Left ventricle myocardium inferior (tissue), 1 donor: ENCODE measurements at places on chromosomes 1 and 21.

DNA sequence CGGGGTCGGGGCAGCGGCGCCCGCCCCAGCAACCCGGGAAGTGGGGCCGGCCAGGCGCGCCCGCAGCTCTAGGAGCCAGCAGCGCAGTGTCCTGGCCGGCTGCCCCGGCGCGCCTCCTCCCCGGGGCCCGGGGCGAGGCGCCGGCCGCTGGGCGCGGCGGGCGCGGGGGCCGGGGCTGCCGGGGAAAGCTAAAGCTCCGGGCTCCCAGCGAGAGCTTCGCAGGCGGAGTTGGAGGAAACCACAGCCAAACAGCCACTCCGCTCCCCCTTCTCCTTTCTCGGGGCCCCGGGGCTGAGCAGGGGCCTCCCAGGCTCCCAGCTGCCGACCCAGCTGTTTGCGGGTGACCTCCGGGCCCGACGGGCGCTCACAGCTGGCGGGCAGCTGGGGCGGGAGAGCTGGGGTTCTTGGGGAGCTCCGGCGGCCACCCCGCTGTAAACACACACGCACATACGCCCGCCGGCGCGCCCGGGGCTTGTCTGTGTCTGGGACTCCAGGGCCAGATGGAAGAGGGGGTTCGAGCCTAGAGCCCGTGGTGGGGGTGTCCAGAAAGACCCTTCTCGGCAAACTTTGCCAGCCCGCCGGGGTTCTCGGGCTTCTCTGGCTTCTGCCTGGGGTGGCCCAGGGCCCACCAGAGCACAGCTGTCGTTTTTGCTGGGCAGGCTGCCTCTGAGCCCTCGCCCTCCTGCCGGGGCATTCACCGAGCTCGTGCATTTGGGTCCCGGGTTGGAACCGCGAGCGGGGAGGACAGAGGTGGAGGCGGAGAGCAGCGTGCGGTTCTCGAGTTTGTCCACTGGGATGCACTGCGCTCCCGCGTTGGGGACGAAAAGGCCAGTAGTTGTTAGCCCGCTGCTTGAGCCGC lies 1.5 kb downstream of the AJAP1 start:
- peaks cover 98% of the 10 kb centered on the region for H3K27me3 ChIP-seq
- peak overlapping the region; percentile 57 for H3K4me3 ChIP-seq
- no peak overlapping the region for H3K27ac ChIP-seq

DNA sequence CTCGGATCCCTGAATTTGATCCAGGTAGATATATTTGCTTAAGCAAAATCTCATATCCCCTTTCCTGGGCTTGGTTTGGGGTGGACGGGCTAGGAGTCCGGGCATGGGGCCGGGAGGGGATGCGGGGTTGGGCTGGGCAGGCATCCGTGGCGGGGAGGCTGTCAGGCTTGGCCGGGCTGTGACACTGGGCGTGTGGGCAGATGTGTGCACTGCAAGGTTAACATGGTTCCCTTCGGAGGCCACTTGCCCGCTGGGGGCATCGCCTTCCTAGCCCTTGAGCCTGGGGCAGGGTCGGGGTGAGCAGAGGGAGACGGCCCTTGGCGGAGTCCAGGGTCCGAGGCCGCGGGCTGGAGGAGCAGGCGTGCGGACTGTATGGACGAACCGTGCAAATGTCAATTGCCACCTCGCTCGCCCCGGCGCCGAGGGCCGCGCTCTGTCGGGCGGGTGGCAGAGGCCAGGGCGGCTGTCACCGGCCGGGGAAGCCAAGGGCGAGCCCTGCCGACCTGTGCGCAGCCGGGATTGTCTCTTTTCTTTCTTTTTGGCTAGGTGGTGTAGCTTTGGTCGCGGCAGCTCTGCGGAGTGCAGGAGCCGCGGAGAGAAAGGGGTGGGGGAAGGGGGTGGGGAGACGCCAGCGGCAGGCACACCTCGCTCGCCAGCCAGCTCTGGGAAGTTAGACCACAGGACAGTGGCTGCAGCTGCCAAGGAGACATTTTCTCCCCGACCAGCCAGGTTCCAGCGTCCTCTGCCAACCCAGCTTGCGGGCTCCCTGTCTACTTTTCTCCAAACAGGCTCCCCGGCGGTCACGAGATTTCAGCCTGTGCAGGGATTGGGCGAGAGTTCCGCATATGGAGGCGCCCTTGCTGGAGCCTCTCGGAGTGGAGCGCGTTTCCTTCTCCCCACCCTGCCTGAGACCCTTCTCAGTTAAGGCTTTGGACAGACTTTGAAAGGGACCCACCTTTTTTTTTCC lies 1.3 kb downstream of the RCOR3 start:
- peak overlapping the region; percentile 99 for H3K27ac ChIP-seq
- no peaks in the 10 kb centered on the region for H3K27me3 ChIP-seq
- peak overlapping the region; percentile 93 for H3K4me3 ChIP-seq
- DNase-seq, result peak; percentile 84
- peaks cover 18% of the 10 kb centered on the region for H3K36me3 ChIP-seq

DNA sequence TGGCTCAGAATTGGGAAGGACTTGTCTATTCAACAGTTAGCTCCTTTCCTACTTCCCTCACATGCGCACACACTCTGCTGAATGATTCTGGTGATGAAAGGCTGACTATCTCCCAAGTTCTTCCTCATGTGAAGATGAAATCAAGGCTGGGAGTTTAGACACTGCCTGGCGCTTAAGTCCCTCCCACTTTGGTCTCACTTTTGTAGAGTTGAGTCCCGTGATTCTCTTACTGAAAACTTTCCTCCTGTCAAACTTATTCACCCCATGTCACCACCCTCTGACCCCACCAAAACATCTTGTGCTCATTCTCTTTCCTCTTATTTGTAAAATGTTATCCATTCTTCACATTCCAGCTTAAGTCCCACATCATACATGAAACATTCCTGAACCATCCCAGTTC lies 8.4 kb upstream of the MRPS6 start:
- H3K36me3 ChIP-seq, result no peaks in the 10 kb centered on the region
- no peak overlapping the region for H3K4me3 ChIP-seq
- DNase-seq, result no peak
- H3K27me3 ChIP-seq, result no peaks in the 10 kb centered on the region

- no peaks in the 10 kb centered on the region for H3K36me3 ChIP-seq
- H3K4me1 ChIP-seq, result peaks cover 9% of the 10 kb centered on the region
- H3K27ac ChIP-seq, result peak within 1 kb of the TSS; percentile 8
- no peaks in the 10 kb centered on the region for H3K27me3 ChIP-seq
- DNase-seq, result no peak
Measured at GRCh38 chr1:84143796-84144565, at the start of gene PRKACB. PRKACB (plus strand) TSS chr1:84144271; CDS start chr1:84144362, 91 bp downstream.

DNA sequence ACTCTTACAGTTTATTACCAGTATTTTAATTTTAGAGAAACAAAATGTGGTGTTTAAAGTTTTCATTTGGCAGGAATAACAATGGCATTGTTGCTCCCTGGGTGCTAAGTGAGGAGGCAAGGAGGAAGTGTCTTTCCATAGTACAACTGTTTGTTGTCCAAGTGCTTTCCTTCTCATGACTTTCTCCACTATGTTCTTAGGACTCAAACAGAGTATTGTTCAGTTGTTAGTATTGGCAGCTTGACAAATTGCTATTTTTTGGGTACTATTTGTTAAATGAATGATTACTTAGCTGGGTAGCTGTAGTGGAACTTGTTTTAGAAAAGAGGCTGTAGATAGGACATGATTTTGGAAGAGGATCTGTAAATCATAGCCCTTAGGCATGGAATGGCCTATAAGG lies 7.5 kb downstream of the OTUD3 start:
- H3K27me3 ChIP-seq, result no peaks in the 10 kb centered on the region
- no peak overlapping the region for H3K27ac ChIP-seq
- H3K4me3 ChIP-seq, result no peak overlapping the region
- DNase-seq, result no peak
- H3K4me1 ChIP-seq, result peaks cover 12% of the 10 kb centered on the region
